ENCODE measurements at places on chromosomes 7 and 10.

GRCh38 chr7:87154569-87154968, 2.3 kb downstream of the DMTF1 start:
- no peak for DNase-seq

GRCh38 chr10:14543046-14543903, 212.6 kb upstream of the FRMD4A start:
- DNase-seq = no peak

GRCh38 chr10:121159670-121160069, 308.5 kb downstream of the WDR11 start:
- DNase-seq = no peak

GRCh38 chr7:90276033-90276728, 31.2 kb downstream of the CFAP69 start:
- DNase-seq = no peak

DNA sequence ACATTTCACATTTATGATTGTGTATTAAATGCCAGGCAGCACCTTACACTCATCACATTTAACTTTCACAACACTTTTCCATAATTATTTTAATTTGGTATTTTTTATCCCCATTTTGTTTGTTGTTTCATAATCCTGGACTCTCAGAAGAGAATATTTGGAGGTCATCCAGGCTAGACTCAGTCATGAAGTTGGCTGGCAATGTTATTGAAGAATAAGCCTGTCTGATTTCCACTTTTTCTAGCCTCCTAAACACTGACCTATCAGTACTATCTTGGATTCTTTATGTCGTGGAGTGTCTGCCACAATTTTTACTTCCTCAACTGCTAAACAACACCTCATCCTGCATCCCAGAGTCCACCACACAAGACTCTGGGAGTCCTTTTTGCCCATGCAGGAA, 372.3 kb upstream of the NRP1 start:
- no peak for DNase-seq

- peak; percentile 10 for DNase-seq
Observed at GRCh38 chr10:14325325-14325955, 5.3 kb downstream of the FRMD4A start.

GRCh38 chr10:118045837-118046394, 825 bp downstream of the RAB11FIP2 start:
- no peak for DNase-seq

DNA sequence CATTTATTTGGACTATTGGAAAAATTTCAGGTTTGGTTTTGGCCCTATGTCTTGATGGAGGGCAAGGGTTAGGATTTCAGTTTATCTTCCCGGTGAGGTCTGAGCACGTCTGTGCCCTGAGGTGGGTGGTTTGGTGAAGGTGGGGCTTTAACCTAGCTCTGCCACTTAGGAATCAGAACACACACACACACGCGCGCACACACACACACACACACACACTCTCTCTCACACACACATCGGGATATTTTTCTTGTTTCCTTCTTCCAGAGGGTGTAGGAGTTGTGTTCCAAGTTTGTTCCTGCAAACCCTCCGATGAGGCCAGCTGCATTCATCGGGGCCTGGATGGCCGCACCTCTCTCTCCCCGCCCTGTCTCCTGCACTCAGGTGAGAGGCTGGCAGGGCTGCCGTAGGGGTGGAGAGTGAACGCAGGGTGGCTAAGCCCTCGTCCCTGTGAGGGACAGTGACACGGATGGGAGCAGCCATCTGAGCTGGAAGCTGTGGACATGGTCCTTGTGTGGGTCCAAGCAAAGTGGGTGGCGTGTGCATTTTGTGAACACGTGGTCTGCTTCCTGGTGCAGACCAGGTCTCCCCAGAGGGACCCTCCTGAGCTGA, 34.2 kb downstream of the CHST12 start:
- DNase-seq = no peak

DNA sequence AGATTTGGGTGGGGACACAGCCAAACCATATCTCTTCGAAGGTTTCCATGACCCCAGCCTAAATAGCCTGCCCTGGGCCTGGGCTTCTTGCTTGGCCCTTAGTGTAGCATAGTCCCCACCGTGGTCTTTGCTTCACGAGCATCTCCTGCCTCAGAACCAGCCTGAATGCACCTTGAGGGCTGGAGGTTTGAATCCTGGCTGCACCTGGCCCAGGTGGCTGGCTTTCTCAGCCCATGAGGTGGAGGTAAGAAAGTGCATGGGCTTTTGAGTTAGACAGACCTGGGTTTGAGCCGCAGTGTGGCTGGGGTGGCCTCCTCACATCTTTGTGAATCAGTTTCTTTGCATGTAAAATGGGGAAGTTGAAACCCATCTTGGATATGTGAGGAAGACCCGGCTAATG, 24.2 kb upstream of the PCBD1 start:
- DNase-seq = no peak
